ENCODE measurements at places on chromosomes 16 and 17.

GRCh38 chr17:34852614-34853013 is 108.6 kb downstream of the CCT6B start:
- no peak for DNase-seq

- peak; percentile 41 for DNase-seq
Observed at GRCh38 chr17:5019475-5019956, 15.7 kb downstream of the SLC52A1 start.

DNA sequence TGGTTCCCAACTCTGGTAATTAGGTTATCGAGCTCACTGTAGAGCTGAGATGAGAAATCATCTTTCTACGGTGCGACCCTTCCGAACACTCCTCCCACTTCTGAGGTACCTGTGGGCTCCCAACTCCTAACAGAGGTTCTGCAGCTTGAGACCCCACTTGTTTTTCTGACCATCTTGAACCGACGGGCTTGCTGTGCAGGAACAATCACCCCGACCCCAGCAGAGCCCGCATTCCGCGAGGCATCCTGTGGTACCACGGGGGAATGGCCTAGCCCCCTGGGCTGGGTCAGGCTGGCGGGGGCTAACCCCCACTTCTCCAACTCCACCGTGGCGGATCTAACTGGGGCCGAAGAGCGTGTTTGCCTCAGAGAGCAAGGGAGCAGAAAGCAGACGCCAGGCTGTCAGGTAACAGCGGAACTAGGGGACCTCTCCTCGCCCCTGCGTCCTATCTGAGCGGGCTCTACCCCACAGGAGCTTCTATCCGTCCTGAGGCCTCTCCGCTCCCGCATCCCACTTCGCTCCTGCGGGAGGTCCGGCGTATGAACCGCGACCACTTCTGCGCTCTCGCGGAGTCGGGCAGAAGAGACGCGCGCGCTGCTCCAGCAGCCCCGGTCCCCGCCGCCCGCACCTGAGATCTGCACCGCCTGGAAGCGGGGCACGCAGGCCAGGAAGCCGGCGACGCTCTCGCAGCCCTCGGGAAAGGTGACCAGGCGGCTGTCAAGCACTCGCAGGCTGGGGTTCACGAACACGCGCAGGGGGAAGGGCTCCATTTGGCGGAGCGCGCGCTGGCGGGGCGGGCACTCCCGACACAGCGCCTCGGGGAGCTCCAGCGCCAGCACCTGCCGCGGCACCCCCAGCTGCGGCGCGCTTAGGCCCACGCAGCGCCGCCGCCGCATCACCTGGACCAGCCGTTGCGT is 761 bp downstream of the PDF start:
- DNase-seq, result peak; percentile 57

GRCh38 chr17:42667088-42667951 is 8.2 kb downstream of the TUBG2 start:
- DNase-seq, result no peak

DNA sequence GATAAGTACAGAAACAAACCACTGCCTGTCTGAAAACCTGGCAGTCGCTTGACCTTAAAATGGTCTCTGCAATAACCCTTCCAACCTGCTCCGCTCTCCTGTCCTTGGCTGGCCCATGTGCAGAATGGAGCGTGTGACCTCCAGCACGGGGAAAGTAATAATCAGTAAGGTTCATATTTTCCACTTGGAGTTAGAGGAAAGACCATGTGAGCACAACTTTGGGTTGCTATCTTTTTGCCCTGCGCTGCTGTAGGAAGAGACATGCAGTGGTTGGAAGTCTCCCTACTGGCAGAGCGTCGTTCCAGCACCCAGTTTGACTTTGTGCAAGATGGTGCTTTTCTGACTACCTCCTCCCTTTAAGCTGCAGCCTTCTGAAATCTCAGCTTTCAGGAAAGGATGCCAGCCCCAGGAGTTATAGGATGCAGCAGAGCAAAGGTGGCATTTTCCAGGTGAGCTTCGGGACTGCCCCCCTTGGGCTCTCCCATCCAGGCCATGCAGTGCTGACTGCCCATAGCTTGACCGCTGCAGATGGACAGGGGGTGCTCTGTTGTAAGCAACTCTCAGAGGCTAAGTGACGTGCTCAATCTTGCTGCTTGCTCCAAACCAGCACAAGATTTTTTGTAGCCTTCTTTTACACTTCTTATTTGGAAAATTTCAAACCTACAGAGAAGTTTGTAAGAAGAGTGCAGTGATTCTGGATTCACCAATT is 110.7 kb upstream of the NOL11 start:
- no peak for DNase-seq

- DNase-seq, result no peak
Observed at GRCh38 chr16:54933281-54934011, 2.8 kb downstream of the IRX5 start.

DNA sequence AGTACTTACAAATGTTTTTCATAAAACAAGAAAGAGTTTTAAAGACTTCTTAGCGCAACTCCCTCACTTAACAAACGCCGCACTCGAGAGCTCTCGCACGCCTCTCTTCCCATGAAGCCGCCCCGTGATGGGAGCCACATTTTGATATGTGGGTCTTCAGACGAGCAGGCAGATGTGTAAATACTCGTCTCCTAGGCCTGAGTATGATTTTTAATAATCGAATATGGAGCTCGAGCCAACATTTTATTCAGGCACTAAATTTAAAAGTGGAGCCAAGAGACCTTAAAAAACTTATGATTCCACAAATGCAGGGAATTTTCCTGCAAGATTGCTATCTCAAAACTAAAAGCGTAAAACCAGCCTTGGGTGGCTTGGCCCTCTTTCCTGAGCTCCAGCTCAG is 55.4 kb downstream of the IRX6 start:
- DNase-seq, result no peak

DNA sequence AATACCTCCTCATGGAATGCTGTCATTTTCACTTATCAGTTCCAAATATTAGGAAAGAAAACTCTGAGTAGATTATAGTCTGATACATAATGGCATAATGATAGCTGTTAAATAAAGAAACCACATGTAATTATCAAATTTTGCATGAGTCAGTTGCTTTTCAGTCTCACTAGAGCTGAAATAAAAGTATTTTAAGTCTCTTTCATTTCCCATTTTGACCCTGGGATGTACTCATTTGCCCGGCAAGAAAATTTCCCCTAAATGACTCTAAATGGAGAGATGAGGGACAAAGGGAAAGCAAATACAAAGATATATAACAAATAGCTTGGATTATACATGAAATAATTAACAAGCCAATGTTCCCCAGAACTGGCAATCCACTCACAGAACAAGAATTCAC is 47.9 kb upstream of the CPHXL start:
- DNase-seq, result no peak

- DNase-seq, result peak; percentile 9
Observed at GRCh38 chr16:31253642-31254045, 6.1 kb upstream of the ITGAM start.

GRCh38 chr16:47079860-47080259 is 63.9 kb downstream of the NETO2 start:
- DNase-seq, result no peak

DNA sequence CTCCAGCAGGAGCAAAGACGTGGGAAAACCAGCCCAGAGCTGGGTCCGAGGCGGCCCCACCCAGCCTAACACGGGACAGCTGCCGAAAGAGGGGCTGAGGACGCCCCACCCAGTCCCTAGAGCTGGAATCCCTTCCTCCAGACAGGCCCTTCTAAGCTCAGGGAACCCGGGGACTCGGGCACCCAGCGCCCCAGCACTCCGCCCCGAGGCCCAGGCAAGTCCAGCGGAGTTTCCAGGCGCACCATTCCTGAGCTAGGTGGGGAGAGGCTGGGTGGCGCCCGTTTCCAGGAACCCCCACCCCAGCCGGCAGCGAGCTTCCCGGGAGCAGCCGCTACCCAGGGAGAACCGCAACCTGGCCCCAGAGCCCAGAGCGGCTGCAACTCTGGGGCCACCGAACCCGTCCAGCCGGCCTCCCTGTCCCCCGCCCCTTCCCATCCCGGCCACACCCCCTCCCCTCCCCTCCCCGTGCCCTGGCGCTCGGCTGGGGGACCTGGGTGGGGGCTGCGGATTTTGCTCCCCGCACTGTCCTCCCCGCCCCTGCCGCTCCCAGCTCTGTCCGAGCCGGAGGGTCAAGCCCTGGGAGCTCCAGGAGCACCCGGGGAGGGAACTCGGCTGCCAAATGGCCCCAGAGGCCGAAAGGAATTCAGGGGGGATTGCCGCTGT is 536 bp downstream of the TMC6 start:
- no peak for DNase-seq

DNA sequence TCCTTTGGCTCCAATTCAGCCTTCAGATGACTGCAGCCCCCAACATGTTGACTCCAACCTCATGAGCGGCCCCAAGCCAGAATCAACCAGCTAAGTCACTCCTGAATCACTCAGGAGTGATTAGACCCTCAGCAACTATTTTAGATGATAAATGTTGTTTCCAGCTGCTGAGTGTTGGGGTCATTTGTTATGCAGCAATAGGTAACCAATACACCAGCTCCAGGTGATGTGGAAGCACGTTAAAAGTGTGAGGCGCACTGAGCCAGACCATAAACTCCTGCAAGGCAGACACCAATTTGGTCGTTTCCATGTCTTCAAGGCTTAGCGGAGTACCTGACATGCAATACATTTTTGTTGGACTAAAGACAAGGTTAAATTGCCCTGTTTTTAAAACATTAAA is 17.5 kb downstream of the COQ7 start:
- no peak for DNase-seq

- DNase-seq, result peak; percentile 86
Observed at GRCh38 chr17:44385287-44386181, 3.9 kb downstream of the ITGA2B start.

DNA sequence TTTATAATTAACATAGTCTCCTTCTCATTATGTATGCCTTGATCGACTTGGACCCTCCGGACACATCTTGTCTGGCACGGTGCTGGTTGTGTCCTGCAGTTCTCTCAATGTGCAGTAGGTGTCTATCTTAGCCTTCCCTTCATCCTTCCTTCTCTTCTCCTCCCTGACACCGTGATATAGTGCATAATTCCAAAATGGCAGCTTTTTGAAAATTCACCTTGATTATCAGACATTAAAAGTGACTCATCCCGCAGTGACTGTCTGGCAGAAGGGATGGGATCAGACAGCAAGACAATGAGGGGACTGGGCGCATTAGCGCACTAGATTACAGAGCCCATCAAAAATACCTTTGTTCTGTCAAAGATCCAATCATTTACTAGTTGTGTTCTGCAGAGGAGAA is 70.0 kb upstream of the PMFBP1 start:
- DNase-seq, result no peak

- no peak for DNase-seq
Observed at GRCh38 chr17:79026376-79027273, 2.7 kb downstream of the C1QTNF1 start.

DNA sequence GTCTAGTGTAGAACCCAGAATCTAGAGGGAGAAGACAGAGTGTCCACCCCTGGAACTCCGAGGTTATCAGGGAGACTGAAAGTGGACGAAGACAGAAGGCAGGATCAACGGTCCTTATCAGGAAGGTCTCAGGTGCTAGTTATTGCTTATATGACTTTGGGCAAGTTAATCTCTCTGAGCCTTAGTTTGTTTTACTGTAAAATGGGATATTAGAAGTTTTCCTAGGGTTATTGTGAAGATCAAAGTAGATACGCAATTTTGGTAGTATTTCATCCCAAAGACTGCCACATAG is 1.2 kb downstream of the RNF167 start:
- no peak for DNase-seq

DNA sequence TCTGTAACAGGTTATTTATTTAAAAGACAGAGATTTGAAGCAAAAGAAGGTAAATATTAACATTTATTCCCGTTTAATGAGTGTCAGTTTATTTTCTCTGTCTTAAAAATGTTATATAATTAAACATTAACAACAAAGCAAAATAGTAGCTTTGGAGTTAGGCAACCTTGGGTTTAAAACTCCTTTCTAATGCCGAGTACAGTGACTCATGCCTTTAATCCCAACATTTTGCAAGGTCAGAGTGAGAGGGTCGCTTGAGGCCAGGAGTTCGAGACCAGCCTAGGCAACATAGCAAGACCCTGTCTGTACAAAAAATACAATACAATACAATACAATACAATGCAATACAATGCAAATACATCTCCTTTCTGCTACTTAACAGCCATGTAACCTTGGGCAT is 128.7 kb downstream of the CHD9 start:
- DNase-seq, result no peak

DNA sequence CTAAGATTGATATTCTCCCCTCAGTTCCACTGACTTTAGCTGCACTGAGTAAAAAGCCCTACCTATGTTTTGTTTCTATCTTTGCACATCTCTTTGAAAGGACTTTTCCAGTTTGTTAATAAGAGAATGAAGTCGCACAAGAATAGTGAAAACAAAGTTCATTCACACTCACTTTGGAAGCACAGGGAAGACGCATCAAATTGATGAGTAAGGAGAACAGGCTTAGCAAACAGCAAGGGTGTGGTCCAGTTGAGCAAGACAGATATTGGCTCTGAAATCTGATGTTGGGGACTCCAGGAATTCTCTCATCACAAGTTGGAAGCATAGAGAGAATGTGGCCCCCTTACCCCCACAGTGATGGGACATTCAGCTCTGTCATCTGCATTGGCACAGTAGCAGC is 221.3 kb downstream of the CDH11 start:
- DNase-seq, result no peak

- DNase-seq, result no peak
Observed at GRCh38 chr17:18291718-18292540, 22.9 kb downstream of the TOP3A start.

DNA sequence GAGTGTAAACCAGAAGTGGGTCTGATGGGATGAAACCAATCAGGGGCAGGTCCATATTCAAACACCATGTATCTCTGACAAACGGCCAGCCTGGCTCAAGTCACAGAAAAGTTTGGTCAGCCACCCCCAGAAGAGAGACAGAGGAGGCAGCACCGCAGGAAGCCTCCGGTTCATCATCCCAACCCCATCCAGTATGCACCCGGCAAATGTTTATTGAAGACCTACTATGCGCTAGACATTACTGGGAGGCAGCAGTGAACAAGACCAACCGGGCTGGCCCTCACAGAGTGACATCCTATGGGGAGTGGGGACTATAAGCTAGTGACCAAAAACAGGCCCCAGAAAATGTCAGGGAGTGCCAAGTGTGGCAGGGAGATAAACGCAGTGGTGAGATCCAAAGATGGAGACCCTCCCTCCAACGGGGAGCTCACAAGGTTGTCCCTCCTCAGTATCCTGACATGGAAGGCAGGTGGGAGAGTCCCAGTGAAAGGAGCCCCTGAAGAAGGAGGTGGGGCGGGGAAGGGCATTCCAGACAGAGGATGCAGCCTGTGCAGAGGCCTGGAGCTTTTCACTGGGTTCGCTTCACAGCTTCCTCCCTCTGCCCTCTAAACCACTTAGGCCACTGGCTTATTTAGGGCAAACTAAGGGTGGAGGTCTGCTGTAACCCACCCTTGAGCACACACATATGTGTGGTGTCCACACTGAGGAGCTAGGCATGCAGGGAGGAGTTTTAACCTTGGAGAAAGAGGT is 2.0 kb downstream of the GSG1L start:
- no peak for DNase-seq

DNA sequence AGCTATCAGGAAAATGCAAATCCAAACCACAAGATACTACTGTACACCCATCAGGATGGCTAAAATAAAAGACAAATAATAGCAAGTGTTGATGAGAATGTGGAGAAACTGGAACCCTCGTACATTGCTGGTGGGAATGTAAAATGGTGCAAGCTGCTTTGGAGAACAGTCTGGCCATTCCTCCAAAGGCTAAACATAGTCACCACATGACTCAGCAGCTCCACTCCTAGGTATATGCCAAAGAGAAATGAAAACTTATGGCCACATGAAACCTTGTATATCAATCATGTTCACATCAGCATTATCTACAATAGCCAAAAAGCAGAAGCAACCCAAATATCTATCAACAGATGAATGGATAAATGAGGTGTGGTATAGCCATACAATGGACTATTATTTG is 28.5 kb downstream of the VAC14 start:
- no peak for DNase-seq

GRCh38 chr17:75610103-75610984 is 22.7 kb downstream of the MYO15B start:
- DNase-seq, result no peak

Measured in stimulated activated CD4-positive, alpha-beta T cell treated with anti-CD3 and anti-CD28 coated beads, Interleukin-4, amount 100 ng/mL, for 1 hour (primary cell).